ENCODE measurements at places on chromosomes 13 and 19.

DNA sequence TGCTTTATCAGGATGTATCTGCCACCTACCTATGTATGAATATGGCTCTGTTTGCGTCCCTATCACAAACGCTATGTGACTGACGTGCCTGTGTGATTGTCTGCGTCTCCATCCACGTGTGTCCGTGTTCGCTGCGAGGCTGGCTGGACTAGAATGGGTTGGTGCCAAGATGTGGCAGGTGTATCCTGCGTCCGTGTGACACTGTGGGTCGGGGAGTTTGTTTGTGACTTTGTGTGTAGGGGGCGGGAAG, 6.7 kb upstream of the HOOK2 start:
- H3K27me3 ChIP-seq: no peaks in the 10 kb centered on the region
- no peak overlapping the region for H3K27ac ChIP-seq
- peaks cover 81% of the 10 kb centered on the region for H3K4me1 ChIP-seq
- no peaks in the 10 kb centered on the region for H3K36me3 ChIP-seq
- H3K4me3 ChIP-seq: peak overlapping the region; percentile 65

DNA sequence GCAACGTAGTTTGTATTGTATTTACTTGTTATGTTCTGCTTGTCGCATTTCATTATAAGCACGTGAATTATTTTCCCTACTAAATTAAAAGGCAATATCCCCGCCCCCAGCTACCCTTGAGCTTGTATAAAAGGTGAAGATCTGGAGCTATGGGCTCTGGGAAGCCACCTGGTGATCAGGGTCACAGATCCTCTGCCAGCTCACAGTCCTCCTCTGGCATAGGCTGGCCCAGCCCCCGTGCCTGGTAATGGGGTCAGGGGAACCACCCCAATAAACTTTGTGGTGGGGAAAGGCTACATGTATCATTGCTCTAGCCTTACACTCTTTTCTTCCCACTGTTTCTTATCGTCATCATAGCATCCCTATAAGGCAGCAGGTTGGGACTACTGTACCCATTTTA, 190.2 kb upstream of the TSHZ3 start:
- H3K4me1 ChIP-seq: no peaks in the 10 kb centered on the region
- H3K27ac ChIP-seq: no peak overlapping the region
- no peak for DNase-seq

DNA sequence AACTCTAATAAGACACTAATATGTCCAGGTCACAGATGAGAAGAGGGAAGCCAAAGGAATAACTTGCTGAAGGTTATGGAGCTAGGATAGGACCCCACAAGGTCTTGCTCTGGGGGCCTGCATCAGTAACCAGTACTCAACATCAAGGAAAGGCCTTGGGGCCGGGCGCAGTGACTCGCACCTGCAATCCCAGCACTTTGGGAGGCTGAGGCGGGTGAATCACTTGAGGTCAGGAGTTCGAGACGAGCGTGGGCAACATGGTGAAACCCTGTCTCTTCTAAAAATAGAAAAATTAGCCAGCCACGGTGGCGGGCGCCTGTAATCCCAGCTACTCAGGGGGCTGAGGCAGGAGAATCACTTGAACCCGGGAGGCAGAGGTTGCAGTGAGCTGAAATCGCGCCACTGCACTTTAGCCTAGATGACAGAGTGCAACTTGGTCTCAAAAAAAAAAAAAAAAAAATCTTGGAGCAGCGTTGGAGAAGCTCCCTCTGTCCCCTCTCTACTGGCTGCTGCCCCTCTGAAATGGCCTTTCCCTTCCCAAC, 1.8 kb downstream of the LONP1 start:
- H3K27me3 ChIP-seq: no peaks in the 10 kb centered on the region
- H3K27ac ChIP-seq: peak overlapping the region; percentile 95
- H3K4me1 ChIP-seq: peaks cover 38% of the 10 kb centered on the region
- no peak for DNase-seq
- peaks cover 11% of the 10 kb centered on the region for H3K36me3 ChIP-seq
- peak overlapping the region; percentile 98 for H3K4me3 ChIP-seq

- H3K4me3 ChIP-seq: no peak overlapping the region
- peaks cover 3% of the 10 kb centered on the region for H3K36me3 ChIP-seq
- peaks cover 73% of the 10 kb centered on the region for H3K4me1 ChIP-seq
- no peak for DNase-seq
- no peak overlapping the region for H3K27ac ChIP-seq
Observed at GRCh38 chr13:97267418-97268059, 45.4 kb downstream of the MBNL2 start.

DNA sequence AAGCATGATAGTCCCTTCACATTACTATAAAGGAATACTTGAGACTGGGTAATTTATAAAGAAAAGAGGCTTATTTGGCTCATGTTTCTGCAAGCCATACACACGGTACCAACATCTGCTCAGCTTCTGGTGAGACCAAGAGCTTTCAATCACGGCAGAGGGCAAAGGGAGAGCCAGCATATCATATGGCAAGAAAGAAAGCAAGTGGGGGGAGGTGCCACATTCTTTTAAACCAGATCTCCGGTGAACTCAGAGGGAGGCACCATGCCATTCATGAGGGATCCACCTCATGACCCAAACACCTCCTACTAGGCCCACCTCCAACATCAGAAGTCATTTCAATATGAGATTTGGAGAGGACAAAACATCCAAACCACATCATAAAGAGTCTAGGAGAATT, 20.3 kb downstream of the XPO4 start:
- peak overlapping the region; percentile 11 for H3K27ac ChIP-seq
- no peak for DNase-seq
- peaks cover 35% of the 10 kb centered on the region for H3K4me1 ChIP-seq
- H3K36me3 ChIP-seq: no peaks in the 10 kb centered on the region
- no peaks in the 10 kb centered on the region for H3K27me3 ChIP-seq
- no peak overlapping the region for H3K4me3 ChIP-seq

DNA sequence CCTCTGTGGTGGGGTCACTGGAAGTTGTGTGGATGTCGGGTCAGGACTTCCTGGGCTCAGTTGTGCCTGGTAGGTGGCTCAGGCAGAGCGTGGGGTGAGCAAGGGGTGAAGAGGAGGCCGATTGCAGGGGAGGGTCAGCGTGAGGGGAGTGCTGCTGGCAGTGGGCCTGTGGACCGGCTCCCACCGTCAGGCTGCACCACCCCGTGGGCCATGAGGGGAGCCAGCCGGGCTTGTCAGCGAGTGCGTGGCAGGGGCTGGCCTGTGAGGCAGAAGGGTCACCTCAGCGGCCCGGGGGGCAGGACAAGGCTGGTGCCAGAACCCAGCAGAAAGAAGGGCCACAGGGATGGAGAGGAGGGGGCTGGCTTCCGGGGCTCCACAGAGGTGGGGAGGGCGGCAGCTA, 13.3 kb downstream of the RAB8A start:
- no peak for DNase-seq
- H3K27me3 ChIP-seq: no peaks in the 10 kb centered on the region
- H3K4me3 ChIP-seq: no peak overlapping the region
- H3K27ac ChIP-seq: no peak overlapping the region

DNA sequence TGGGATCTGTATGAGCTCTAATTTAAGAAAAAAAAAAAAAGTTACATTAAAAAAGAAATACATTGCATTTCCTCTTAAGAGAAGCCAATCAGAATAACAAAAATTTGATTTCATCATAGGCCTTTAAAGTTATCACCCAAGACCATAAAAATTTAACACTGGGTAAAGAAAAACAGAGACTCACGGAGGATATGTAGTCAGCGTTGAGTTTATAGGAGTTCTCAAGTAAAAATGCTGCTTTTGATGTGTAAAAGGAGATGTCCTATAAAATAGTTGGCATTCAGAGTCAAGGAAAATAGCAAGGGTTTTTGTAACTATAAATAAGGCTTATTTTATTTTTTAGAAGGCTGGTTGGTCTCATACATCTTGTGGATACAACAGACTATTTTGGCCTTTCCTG, 191.1 kb downstream of the EFNB2 start:
- H3K4me3 ChIP-seq: no peak overlapping the region
- no peaks in the 10 kb centered on the region for H3K4me1 ChIP-seq
- DNase-seq: no peak
- peaks cover 4% of the 10 kb centered on the region for H3K27me3 ChIP-seq

DNA sequence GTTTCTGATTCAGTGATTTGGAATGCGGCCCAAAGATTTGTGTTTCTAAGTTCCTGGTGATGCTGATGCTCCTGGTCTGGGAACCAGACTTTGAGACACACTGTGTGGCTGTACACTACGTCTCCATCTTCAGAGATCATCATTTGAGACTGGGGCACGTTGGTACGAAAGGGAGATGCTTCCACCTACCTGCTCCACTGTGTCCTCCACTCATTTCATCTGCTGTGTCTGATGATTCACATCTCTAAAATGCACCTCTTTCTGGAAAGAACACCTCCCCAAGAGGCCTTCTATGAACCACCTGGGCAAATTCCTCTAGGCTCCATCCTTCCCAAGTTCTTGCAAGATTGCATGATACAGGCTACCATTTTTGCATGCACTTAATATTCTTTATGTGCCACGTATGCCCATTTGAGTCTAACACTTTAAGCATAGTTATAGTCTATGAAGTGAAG, 58.6 kb downstream of the ERCC5 start:
- H3K4me3 ChIP-seq: no peak overlapping the region
- H3K27me3 ChIP-seq: no peaks in the 10 kb centered on the region
- peaks cover 50% of the 10 kb centered on the region for H3K4me1 ChIP-seq
- no peaks in the 10 kb centered on the region for H3K36me3 ChIP-seq
- no peak for DNase-seq
- no peak overlapping the region for H3K27ac ChIP-seq

DNA sequence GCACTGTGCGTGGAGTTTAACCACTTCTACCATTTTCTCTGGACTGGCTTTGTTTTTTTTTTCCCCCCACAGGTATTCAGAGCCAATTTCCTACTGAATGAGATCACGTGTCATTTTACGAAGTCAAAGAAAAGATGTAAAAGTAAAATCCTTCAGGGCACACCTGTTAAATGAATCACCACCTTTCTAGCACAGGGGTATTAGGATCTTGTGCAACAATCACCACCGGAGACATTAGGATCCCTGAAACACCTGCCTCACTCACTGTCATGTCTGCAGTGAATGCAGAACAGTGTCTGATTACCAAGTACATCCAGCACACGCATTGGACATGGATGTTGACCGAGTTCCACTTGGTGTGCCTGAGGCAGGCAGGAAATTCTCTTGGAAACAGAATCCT, 17.2 kb downstream of the BRD4 start:
- H3K27ac ChIP-seq: no peak overlapping the region
- H3K36me3 ChIP-seq: peaks cover 10% of the 10 kb centered on the region
- no peaks in the 10 kb centered on the region for H3K27me3 ChIP-seq
- H3K4me1 ChIP-seq: peaks cover 84% of the 10 kb centered on the region
- no peak overlapping the region for H3K4me3 ChIP-seq

GRCh38 chr19:32131005-32131404, 214.4 kb upstream of the ZNF507 start:
- H3K36me3 ChIP-seq: no peaks in the 10 kb centered on the region
- H3K4me1 ChIP-seq: no peaks in the 10 kb centered on the region
- H3K27me3 ChIP-seq: no peaks in the 10 kb centered on the region
- DNase-seq: no peak
- no peak overlapping the region for H3K4me3 ChIP-seq

DNA sequence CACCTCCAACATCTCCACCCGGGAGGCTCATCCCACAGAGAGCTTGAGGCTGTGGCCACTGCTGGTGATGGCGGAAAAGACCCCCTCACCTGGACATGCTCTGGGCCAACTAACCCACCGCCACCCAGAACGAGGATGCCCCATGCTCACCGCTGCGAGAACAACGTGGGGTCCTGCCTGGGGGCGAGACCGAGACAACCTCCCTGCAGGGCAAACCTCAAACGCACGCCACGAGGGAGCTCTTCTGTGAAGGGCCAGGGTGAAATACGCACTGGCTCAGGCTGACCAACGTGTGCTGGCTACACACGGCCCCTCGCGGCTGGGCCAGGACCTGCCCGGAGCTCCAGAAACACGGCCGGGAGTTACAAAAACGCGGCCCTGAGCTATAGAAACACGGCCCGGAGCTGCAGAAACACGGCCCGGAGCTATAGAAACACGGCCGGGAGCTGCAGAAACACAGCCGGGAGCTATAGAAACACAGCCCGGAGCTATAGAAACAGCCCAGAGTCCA, 19.0 kb upstream of the PLPP2 start:
- H3K4me3 ChIP-seq: no peak overlapping the region
- H3K4me1 ChIP-seq: no peaks in the 10 kb centered on the region
- DNase-seq: no peak
- peaks cover 49% of the 10 kb centered on the region for H3K36me3 ChIP-seq
- no peaks in the 10 kb centered on the region for H3K27me3 ChIP-seq
